ENCODE measurements at places on chromosomes 11 and 22.
A peak's percentile ranks its signal among the peaks of the same experiment; 100 is the strongest.

DNA sequence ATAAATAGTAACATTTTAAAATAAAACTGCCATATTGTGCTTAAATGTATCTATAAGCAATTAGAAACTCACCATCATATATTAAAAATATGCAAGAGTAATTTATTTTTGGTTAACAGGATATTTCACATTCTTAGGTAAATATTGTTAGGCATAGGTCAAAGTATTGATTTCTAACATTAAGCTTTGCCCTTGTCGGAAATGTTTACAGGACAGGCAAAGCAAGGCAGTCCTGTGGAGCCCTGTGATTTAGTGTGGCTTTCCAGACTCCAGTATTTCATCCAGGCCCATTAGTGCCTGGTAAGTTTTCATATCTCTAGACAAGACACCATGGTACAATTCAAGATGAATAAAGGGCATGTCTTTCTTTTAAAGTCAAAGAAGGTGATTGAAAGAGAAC, 114.9 kb upstream of the LARGE1 start:
- DNase-seq, result no peak

DNA sequence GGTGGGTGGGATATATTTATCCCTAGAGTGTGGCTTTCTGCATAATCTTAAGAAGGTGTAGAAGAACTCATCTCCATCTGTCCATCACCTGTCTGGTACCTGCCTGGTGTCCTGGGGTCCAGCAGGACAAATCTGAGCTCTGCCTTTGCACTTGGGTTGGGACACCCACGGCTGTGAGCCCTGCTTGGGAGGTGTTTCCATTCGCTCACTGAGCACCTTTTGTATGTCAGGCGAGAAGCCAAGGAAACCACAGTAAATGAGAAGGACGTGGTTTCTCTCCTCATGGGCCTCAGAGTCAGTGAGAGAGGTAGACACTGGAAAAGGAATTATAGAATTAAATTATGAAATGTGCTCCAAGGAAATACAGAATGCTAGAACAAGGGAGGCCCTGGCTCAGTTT, 555.9 kb downstream of the MIAT start:
- no peak for DNase-seq

- no peak for DNase-seq
Measured at GRCh38 chr11:64804346-64805210, 1.6 kb upstream of the MAP4K2 start.

- DNase-seq, result no peak
Measured at GRCh38 chr11:76654298-76654851, 16.2 kb downstream of the LRRC32 start.

- DNase-seq, result no peak
Measured at GRCh38 chr11:60953781-60954180, 1.8 kb upstream of the SLC15A3 start.

DNA sequence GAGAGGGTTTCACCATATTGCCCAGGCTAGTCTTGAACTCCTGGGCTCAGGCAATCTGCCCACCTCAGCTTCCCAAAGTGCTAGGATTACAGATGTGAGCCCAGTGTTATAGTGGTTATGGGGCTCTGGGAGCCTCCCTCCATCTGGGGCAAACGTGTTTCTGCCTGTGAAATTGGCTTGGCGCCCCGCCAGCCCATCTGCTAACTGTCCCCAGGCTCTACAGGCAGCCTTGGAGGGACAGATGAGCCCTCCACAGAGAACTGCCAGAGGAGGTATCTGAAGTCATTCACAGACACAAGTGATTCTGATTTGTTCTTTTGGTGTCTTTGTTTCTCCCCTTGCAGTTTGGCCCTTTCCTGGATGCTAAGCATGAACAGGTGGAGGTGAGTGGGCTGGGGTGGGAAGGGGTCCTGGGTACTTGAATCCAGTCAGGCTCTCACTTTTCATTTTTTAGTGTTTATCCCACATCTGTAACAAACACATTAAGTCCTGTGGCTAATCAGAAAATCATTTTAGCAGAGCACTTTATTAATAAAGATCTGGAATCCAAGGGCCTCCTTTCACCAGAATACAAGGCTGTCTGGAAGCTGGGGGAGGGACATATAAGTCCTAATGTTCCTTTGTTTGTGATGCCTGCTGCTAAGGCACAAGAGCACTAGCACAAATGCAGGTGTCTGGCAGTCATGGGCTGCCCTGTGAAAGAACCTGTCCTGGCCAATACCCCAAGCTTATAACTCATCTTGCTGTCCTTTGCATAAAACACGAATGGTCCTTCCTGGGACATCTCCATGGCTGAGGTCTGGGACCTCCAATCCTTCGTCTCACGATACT, 25.7 kb upstream of the CDC42EP2 start:
- DNase-seq, result no peak

DNA sequence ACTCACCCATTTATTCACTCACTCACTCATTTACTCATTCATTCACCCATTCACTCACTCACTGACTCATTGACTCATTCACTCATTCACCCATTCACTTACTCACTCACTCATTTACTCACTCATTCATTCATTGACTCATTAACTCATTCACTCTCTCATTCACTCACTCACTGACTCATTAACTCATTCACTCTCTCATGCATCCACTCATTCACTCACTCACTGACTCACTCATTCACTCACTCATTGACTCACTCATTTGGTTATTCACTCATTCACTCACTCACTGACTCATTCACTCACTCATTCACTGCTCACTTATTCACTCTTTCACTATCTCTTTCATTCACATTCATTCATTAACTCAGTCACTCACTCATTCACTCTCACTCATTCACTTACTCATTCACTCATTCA, 2.5 kb upstream of the MUC5AC start:
- DNase-seq, result no peak

GRCh38 chr22:20825624-20826023, 33.0 kb downstream of the PI4KA start:
- DNase-seq, result no peak

DNA sequence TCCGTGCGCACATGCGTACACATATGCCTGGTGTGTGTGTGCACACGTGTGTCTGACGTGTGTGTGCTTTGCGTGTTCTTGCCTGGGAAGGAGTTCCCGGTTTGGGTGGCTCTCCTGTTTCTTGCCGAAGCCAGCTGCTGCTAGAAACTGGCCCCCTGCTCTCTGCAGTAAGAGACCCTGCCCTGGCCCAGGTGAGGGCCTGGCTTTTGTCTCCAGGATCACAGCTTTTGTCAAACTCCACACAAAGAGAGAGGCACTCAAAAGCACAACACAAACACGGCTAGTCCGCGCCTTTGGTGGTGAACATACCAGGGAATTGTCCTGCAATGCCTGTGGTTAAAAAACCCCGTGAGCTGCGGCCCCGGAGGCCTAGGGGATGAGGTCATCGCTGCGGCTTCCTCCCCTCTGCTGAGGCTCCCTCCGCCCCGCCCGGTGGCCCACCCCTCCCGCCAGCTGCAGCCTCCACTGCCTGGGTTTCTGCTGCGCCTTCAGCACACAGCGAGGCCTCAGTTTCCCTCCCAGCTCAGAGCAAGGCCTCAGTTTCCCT, 88.9 kb downstream of the KCNQ1 start:
- peak; percentile 85 for DNase-seq

- DNase-seq, result no peak
Measured at GRCh38 chr22:48740086-48740730, 1087.5 kb downstream of the BRD1 start.

DNA sequence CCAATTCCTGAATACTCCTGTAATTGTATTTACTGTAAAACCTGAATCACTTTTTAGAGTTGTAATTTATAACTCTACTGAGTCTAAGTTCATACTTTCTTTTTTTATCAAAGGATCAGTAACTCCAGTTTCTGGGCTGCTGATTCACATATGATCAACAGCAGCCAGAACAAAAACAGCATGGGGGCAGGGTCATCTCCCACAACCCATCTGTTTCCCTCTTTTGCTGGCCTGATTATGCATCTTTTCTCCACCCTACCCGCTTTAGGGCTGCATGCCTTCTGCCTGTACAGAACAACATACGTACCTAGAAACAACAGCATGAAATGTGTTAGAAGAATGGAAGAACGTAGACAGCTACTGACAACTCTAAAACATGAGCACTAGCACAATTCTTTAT, 76.0 kb downstream of the MRTFA start:
- DNase-seq, result no peak

DNA sequence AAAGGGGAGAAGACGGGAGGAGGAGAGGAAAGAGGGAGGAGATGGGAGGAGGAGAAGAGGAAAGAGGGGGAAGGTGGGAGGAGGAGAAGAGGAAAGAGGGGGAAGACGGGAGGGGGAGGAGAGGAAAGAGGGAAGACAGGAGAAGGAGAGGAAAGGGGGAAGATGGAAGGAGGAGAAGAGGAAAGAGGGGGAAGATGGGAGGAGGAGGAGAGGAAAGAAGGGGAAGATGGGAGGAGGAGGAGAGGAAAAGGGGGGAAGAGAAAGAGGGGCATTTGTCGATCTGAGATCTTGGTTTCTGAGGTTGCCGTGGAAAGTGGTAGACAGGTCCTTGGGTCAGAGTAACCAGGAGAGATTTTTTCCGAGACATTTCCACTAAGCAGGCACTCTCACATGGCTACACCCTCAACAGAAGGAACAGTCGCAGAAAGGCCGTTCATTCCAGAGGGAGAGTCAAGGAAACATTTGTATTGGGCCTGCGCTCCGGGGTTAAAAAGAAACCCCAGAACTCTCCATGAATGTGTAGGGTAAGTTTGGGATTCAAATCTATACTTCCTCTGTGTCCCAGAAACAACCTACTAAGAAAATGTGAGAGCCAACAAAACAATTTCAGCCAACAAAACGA, 39.8 kb upstream of the CARS1 start:
- DNase-seq, result no peak

GRCh38 chr11:70594606-70595005, 196.3 kb downstream of the CTTN start:
- no peak for DNase-seq

GRCh38 chr11:14642873-14643696, 519 bp upstream of the PDE3B start:
- no peak for DNase-seq
